ENCODE measurements at places on chromosomes 5 and 9.
A peak's percentile ranks its signal among the peaks of the same experiment; 100 is the strongest.

- DNase-seq = no peak
Observed at GRCh38 chr5:160938532-160938931, 86.5 kb upstream of the ATP10B start.

- DNase-seq = no peak
Observed at GRCh38 chr9:29183971-29184370, 1610.7 kb upstream of the C9orf72 start.

GRCh38 chr5:111739416-111739815 is 17.6 kb downstream of the NREP start:
- no peak for DNase-seq

DNA sequence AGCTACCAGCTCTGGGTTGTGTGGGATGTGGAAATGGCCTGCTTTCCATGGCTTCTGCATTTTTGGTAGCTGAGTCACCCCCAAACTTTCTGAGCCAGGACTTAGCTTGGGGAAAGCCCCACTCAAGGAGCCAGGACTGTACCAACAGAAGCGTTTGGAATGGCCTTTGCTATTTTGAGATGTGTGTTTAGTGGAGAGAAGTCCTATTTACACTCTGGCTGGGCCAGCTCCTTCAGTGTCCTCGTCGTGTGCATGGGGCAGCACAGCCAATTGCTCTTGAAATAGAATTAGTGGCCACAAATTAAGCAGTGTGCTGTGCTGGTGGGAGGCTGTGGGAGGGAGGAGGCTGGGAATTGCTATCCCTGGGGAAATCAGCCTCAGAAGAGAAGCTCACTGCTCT is 51.6 kb downstream of the ENTREP1 start:
- DNase-seq = peak; percentile 84

DNA sequence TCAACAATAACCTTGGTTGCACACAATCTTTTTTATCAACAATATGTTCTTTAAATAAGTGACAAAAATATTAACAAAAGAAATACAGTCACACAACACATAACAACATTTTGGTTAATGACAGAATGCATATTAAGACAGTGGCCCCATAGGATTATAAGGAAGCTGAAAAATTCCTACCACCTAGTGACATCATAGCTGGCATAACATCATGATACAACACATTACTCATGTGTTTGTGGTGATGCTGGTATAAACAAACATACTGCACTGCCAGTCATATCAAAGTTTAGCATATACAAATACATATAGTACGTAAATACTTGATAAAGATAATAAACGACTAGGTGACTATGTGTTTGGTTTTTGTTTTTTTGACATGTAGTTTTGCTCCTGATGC is 344.8 kb upstream of the POU5F2 start:
- no peak for DNase-seq

DNA sequence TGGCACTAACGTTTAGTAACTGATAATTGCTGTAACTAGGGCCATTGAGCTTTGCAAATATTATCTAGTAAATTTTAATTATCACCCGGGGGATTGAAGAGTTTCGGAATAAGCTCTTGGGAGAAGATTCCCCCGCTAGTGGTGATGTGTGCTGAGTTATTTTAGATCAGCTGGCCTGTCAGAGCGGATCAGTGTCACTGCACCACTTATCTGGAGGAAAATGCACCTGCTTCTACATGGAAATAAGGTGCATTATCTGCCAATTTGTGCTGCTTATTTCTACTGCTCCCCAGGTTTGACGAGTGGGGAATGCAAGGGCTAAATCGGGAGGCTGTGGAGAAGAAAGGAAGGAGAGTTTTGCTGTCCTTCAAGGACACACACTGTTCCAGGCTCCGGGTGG is 518.6 kb downstream of the TLE4 start:
- DNase-seq = no peak

DNA sequence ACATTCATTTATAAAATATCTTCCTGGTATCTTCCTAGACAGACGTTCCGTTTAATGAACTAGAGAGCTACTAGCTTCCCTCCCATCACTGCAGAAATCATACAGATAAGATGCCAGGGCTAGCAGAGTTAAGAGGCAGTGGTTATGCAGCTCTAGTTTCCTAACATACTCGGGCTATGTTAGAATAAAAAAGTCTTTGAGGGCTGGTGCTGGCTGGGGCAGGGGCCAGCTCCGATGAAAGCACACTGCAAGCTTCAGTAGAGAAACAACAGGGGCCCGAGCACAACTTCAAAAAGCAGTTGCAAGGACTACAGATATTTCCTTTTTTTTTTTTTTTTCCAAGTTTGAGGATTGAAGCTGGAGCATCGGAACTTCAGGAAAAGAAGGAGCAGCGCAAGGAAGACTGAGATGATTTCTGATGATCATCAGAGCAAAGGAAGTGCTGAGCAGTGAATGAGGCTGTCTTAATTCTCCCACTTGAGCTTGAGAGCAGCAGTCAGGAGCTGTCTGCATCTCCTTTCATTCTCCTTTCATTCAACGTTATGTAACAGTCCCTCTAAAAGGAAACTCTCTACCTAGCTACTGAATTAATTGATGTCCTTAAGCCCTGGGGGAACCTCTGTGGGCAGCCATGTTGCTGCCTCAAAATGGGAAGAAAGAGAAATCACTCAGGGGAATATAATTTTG is 47.6 kb upstream of the ADCY2 start:
- DNase-seq = no peak

GRCh38 chr5:79025054-79025472 is 40.0 kb upstream of the ARSB start:
- peak; percentile 52 for DNase-seq

DNA sequence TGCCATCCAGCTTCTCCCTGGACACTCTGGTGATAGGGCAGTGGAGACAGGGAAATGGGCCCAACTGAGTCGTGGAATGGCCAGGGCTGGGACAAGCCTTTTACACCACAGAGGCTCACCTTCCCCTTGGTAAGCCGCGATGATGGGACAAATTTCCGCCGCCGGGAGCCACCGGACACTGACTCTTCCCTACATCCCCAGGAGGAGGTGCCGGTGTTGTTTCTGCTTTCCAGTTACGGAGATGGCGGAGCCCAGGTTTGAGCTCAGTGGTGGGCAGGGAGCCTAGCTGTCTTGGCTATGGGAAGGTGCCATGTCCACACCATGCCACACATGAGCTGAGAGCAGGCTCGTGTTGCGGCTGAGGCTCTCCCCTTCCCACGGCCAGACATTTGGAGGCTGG is 19.9 kb upstream of the WNK2 start:
- peak; percentile 29 for DNase-seq

DNA sequence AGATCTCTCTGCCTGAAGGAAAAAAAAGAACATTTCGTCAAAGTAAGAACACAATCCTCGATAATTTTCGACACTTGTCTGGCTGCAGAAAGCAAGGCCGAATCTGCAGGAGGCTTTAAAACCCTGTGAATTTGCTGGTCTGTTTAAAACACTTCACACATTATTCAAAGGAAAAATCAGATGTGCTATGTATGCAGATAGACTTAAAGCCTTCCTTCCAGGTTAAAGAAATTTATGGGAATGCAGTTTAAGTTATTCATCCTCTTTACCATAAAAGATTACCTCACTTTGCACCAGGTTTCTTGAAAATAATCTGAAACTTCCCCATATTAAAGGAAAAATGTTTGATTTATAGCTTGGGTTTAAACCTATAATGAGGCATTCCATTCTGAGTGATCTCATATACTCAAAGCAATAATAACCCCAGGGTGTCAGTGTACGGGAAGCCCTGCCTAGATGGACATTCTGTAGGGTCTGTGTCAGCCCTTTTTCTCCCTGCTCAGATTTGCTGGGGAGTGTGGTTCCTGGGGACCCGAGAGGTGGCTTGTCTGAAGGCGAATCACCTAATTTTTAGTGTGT is 323.5 kb upstream of the SLC24A2 start:
- DNase-seq = no peak

- DNase-seq = no peak
Observed at GRCh38 chr5:168646335-168646734, 67.2 kb upstream of the PANK3 start.

DNA sequence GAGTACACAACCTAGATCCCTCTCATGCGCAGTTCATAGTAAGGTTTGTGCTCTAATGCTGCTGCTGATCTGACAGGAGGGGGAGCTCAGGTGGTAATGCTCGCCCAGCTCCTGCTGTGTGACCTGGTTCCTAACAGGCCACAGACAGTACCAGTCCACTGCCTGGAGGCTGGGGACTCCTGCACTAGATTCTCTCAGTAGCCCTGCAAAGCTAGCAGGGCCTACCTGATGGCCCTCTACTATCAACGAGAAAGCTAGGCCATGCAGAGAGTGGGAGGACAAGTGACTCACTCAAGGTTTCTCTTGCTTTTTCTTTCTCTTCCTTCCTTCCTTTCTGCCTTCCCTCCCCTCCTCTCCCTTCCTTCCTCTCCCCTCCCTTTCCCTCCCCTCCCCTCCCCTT is 55.1 kb upstream of the TEX48 start:
- no peak for DNase-seq

DNA sequence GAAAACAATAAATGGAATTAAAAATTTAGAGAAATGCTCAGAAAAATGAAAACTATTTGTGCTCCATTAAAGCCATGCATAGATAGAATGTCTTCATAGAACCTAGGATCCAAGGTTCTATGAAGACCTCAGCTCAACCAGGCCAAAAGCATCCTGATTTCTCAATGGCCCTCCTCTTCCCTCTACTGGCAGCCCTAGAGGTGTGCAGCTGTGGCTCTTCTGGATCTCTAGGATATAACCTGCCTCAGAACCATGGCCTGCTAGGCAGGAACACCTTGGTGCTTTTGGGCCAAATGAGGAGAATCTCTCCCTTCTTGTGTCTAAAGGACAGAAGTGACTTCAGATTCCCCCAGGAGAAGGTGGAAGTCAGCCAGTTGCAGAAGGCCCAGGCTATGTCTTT is 15.1 kb downstream of the IFNA1 start:
- DNase-seq = peak; percentile 57

- peak; percentile 91 for DNase-seq
Observed at GRCh38 chr9:129725795-129726251, 27.0 kb downstream of the PTGES start.

GRCh38 chr9:125565126-125565525 is 141.9 kb downstream of the MAPKAP1 start:
- DNase-seq = no peak

- no peak for DNase-seq
Observed at GRCh38 chr9:97276310-97276852, 31.1 kb upstream of the CCDC180 start.

DNA sequence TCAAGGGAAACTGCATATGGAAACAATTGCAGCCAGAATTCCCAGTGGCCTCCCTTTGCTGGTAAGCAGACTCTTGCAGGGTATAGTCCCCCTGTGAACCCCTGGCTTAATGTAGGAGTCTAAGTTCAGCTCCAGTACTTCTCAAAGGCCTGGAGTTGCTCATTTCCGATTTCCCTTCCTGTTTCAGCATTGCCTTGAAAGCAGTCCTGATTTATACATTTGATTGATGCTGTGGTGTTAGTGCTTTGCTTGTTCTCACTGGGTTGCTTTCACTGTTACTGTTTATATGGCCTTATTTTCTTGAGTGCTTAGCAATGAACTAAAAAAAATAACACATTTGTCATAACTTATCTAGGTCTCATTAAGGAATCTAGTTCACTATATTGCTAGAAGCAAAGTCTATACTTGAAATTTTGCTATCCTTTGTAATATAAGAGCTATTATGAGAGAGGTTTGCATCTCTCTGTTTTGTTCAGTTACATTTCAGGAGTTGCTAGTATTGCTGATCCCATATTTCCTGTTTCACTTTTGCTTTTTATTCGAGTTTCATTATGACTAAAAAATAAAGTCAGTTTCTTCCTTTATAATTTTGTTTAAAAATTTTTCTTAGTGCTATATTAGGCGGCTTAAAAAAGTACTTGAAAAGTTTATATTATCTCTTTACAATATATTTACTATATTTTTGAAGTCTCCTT is 122.4 kb upstream of the NMUR2 start:
- no peak for DNase-seq

DNA sequence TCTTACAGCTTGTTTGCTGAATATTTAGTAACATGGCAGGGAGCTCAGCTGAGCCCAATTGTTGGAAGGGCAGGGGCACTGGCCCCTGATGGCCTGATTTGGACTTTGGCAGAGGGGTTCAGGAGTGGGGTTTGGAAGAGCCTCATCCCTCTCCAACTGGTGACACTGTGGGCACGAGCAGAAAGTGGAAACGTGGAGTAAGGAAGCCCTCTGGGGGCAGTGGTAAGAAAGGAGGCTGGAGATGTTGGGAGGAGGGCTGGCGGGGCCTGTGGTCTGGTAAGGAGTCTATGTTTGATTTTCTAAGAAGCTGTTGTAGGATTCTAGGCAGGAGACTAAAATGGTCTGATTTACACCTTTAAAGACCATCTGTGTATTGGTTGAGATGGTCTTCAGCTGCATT is 208.9 kb downstream of the HSPA4 start:
- no peak for DNase-seq

- no peak for DNase-seq
Observed at GRCh38 chr9:88990729-88991065, 571 bp upstream of the S1PR3 start.

DNA sequence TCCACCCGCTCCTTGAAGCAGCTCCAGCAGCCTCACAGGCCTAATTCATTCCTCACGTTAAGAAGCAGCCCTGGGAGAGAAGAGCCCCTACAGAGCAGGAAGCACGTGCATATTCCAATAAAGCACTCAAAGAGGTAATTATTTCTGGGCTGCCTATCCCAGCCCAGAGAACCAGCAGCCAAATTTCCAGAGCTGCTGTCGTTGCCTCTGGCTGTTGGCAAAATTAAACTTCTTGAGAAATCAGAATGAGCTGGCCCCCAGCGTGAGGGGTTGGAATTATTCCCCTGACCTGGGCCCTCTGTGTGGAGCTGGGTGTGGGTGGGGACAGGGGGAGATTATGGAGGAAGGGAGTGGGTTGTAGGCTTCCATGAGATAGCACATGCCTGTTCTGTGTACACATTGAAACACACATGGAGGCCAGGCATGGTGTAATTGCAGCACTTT is 86.8 kb upstream of the HSPA9 start:
- peak; percentile 18 for DNase-seq

GRCh38 chr5:116361171-116361967 is 213.3 kb downstream of the SEMA6A start:
- peak; percentile 72 for DNase-seq
